ENCODE measurements at places on chromosomes 2 and 18.

GRCh38 chr18:51655327-51655698 lies 457.8 kb upstream of the MEX3C start:
- no peak for DNase-seq

DNA sequence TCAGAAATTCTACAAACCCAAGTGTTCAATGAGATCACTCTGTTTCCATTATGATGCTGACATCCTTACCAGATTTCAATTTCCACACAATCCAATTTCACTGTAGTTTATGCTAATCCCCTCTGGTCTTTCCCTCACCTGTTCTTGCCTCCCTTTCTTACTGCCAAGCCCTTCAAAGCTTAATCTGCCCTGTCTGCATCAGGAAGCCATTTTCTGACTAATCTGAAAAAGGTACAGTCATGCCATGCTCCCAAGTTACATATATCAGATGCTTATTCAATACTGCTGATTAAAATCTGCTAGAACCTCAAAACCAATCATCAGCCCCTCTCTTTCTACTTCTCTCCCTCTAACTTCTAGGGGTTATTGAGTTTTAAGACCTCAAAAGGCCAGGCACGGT lies 8.9 kb downstream of the KRTCAP3 start:
- no peak for DNase-seq

GRCh38 chr2:11750422-11750821 lies 4.0 kb downstream of the LPIN1 start:
- DNase-seq, result no peak

GRCh38 chr18:51196118-51196810 lies 1.2 kb downstream of the MEX3C start:
- no peak for DNase-seq

GRCh38 chr18:58438161-58438957 lies 190.5 kb downstream of the ALPK2 start:
- no peak for DNase-seq

- DNase-seq, result no peak
Observed at GRCh38 chr2:70655786-70656185, 102.2 kb upstream of the TGFA start.

DNA sequence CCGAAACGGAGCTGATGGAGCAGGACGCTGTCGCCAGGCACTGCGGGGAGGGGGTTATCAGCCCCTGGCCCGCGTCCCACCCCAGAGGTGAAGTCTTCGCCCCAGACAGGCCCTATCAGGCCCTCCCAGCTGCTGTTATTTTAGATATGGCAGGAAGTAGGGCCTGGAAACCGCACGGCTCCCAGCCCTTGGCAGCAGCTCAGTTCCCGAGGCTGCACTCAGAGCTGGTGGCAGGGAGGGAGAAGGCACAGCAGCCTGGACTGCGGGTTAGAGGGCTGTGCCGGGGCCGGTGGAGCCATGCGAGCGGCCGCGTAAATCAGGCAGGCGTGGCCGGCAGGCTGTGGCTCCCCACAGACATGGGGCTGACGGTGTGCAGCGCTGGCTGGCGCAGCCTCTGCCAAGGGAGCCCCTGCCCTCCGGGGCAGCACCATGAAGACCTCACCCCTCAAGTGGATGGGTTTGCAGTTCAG lies 111.4 kb downstream of the NFATC1 start:
- no peak for DNase-seq

DNA sequence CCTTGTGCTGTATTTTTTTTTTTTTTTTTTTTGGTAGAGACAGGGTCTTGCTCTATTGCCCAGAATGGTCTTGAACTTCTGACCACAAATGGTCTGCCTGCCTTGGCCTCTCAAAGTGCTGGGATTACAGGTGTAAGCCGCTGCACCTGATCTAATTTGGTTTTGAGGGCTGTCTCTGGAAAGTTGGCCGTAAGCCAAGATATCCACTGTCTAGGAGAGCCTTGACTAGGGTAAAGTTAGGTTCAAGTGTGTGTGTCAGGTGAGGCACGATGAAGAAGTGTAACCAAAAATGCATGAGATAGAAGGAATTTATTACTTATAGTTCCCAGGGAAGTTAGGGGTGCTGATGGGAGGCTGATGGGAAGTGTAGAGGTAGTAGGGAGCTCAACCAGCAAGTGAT lies 46.7 kb downstream of the INO80C start:
- no peak for DNase-seq

GRCh38 chr2:74850496-74851190 lies 16.7 kb downstream of the HK2 start:
- DNase-seq, result no peak

DNA sequence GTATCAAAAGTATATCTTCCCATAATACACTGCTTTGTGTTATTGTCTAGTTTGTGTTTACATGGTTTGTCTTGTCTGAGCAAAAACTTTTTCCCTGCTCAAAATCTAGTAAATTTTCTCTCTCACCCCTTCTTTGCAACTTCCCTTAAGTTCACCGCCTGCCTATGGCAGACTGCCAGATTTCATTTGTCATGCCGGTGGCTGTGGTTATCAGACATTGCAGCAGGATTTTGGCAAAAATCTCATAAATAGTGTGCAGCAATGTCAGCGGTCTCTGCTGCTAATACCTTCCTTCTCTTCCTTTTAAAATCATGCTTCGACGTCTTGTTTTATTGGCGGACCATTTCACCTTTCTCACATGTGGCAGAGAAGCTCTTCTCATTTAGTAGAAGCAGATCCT lies 45.6 kb upstream of the TMEM178A start:
- DNase-seq, result no peak

Measured in SW 1271 (cell line).